ENCODE measurements at places on chromosomes 2 and 18.

GRCh38 chr2:73020657-73021370, 50.7 kb downstream of the SFXN5 start:
- peak overlapping the region; percentile 71 for H3K27ac ChIP-seq
- DNase-seq = peak; percentile 97
- peaks cover 35% of the 10 kb centered on the region for H3K4me1 ChIP-seq
- peaks cover 8% of the 10 kb centered on the region for H3K36me3 ChIP-seq
- H3K4me3 ChIP-seq = no peak overlapping the region

- H3K36me3 ChIP-seq = no peaks in the 10 kb centered on the region
- no peak overlapping the region for H3K27ac ChIP-seq
- no peaks in the 10 kb centered on the region for H3K4me1 ChIP-seq
Observed at GRCh38 chr18:40365526-40365925, 1589.5 kb upstream of the PIK3C3 start.

GRCh38 chr18:57527556-57528229, 58.8 kb downstream of the FECH start:
- H3K27me3 ChIP-seq = no peaks in the 10 kb centered on the region
- peaks cover 16% of the 10 kb centered on the region for H3K4me1 ChIP-seq
- no peak overlapping the region for H3K4me3 ChIP-seq
- DNase-seq = peak; percentile 55

GRCh38 chr2:240787521-240788472, 32.2 kb downstream of the KIF1A start:
- no peak overlapping the region for H3K27ac ChIP-seq
- DNase-seq = no peak
- no peak overlapping the region for H3K4me3 ChIP-seq
- peaks cover 58% of the 10 kb centered on the region for H3K27me3 ChIP-seq
- H3K4me1 ChIP-seq = no peaks in the 10 kb centered on the region

- H3K4me1 ChIP-seq = no peaks in the 10 kb centered on the region
- H3K4me3 ChIP-seq = no peak overlapping the region
- H3K27ac ChIP-seq = no peak overlapping the region
- H3K36me3 ChIP-seq = no peaks in the 10 kb centered on the region
- H3K27me3 ChIP-seq = peaks cover 50% of the 10 kb centered on the region
- no peak for DNase-seq
Observed at GRCh38 chr2:10985260-10985659, 73.5 kb downstream of the KCNF1 start.

DNA sequence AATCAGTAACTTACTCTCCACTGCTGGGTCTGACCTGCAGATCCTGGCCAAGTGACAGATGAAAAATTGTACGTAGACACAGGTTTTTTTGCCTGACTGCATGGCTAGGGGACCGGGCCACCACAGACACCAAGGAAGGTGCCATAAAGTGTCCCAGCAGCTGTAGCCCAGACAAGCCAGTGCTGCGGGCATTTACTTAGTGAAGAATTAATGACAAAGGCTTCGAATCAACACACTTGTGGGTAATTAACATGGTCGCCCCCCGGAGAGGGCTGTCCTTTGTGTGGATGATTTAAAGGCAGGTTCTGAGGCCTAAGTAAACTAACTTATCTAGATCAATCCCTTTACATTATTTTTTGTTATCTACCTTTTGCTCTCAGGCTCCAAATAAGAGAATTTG, 1709.1 kb upstream of the LRRTM1 start:
- no peak for DNase-seq
- H3K4me1 ChIP-seq = no peaks in the 10 kb centered on the region
- no peak overlapping the region for H3K27ac ChIP-seq
- no peaks in the 10 kb centered on the region for H3K36me3 ChIP-seq
- H3K27me3 ChIP-seq = no peaks in the 10 kb centered on the region
